Stimulated activated CD8-positive, alpha-beta memory T cell treated with anti-CD3 and anti-CD28 coated beads, Interleukin-7, amount 100 ng/mL, for 24 hours (primary cell): ENCODE measurements at places on chromosomes 2 and 18.

GRCh38 chr2:100394111-100394641 lies 23.3 kb downstream of the CHST10 start:
- DNase-seq = no peak

DNA sequence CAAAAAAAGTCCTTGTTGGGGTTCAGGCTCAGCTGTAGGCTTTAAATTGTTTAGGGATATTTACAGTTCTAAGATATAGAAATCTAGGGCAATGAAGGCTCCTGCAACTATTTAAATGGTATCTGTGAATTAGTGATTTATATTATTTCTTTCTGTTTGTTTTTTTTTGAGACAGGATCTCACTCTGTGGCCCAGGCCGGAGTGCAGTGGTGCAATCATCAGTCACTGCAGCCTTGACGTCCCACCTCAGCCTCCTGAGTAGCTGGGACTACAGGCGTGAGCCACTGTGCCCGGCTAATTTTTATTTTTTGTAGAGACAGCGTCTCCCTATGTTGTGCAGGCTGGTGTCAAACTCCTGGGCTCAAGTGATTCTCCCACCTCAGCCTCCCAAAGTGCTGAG lies 32.3 kb upstream of the NDUFV2 start:
- DNase-seq = no peak

- DNase-seq = no peak
These were observed 104.6 kb upstream of the COL3A1 start for GRCh38 chr2:188869550-188869949.

- DNase-seq = no peak
These were observed 9.9 kb upstream of the CNDP2 start for GRCh38 chr18:74486119-74486849.

DNA sequence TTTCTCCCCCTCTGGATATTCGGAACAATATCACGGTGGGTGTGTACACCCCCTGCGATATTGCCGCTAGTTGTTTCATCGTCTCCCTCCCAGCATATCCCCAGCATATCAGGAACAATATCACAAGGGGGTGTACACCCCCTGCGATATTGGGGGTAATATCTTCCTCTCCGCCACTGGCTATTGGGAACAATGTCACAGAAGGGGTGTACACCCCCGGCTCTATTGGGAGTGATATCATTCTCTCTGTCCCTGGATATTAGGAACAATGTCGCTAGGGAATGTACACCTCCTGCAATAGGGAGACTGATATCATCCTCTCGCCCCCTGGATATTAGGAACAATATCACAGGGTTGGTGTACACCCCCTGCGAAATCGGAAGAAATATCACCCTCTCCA lies 1932.0 kb downstream of the SUCLG1 start:
- DNase-seq = no peak

- no peak for DNase-seq
These were observed 1300.7 kb upstream of the ZEB2 start for GRCh38 chr2:145820651-145821050.
